ENCODE measurements at places on chromosomes 1 and 21. TPM values are rescaled to one million over a fixed set of nuclear protein-coding genes. Genes with fewer than 3 reads are reported as not detected.

DNA sequence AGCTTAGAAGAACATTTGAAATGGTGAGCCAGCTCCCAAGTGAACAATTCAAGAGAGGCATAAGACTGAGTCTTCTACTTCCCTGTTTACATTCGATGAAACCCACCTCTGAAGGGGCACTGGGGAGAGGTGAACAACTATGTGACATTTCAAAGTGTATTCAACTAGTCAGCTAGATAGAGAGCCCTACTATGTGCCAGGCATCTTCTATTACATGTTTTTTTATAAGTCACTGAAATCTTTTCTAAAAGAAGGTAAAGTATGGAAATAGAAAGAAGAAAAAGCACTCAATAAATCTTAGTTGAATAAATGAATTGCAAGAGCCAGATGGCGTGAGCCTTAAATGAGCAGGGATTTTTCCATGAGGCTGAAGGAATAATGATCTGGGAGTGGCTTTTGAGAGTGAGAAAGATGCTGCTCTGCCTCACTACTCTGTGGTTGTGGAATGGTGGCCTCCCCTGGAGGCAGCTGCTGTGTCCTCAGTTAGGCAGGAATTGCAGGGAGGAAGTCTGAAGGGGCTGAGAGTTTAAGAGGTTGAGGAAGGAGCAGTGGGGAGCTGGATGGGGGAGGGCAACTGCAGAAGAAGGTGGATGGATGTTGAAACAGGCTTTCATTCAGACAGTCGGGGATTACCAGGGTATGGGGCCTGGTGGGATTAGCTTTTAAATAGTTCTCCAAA is 10.4 kb upstream of the PTPRF start:
- H3K4me3 ChIP-seq: no peak overlapping the region
- H3K36me3 ChIP-seq: no peaks in the 10 kb centered on the region
- H3K4me1 ChIP-seq: no peaks in the 10 kb centered on the region
- peaks cover 68% of the 10 kb centered on the region for H3K27me3 ChIP-seq
- DNase-seq: no peak
- H3K27ac ChIP-seq: no peak overlapping the region

DEGS1 gene
- total RNA-seq: 35.2 TPM

- peaks cover 8% of the 10 kb centered on the region for H3K36me3 ChIP-seq
- no peak for DNase-seq
- H3K4me3 ChIP-seq: no peak overlapping the region
- no peak overlapping the region for H3K27ac ChIP-seq
- no peaks in the 10 kb centered on the region for H3K27me3 ChIP-seq
Observed at GRCh38 chr1:156772728-156773497, 5.6 kb downstream of the PRCC start.

- H3K36me3 ChIP-seq: peaks cover 3% of the 10 kb centered on the region
- no peak overlapping the region for H3K4me3 ChIP-seq
- no peaks in the 10 kb centered on the region for H3K27me3 ChIP-seq
- no peak overlapping the region for H3K27ac ChIP-seq
- no peaks in the 10 kb centered on the region for H3K4me1 ChIP-seq
Observed at GRCh38 chr1:20882837-20883236, 95.7 kb upstream of the HP1BP3 start.

- peaks cover 5% of the 10 kb centered on the region for H3K36me3 ChIP-seq
- peaks cover 89% of the 10 kb centered on the region for H3K4me1 ChIP-seq
- H3K27me3 ChIP-seq: no peaks in the 10 kb centered on the region
- peak overlapping the region; percentile 81 for H3K4me3 ChIP-seq
- H3K27ac ChIP-seq: peak overlapping the region; percentile 91
Observed at GRCh38 chr1:8382051-8382505, 64.2 kb downstream of the SLC45A1 start.

GRCh38 chr1:193476748-193477147 is 290.3 kb upstream of the B3GALT2 start:
- H3K4me3 ChIP-seq: no peak overlapping the region
- DNase-seq: no peak

MPL gene
- total RNA-seq: not detected

NMNAT2 gene
- not detected for total RNA-seq

- DNase-seq: no peak
- no peaks in the 10 kb centered on the region for H3K36me3 ChIP-seq
- no peaks in the 10 kb centered on the region for H3K27me3 ChIP-seq
- H3K4me3 ChIP-seq: peak overlapping the region; percentile 100
- H3K27ac ChIP-seq: peak overlapping the region; percentile 95
Observed at GRCh38 chr1:161226320-161226711, 456 bp downstream of the TOMM40L start.

DNA sequence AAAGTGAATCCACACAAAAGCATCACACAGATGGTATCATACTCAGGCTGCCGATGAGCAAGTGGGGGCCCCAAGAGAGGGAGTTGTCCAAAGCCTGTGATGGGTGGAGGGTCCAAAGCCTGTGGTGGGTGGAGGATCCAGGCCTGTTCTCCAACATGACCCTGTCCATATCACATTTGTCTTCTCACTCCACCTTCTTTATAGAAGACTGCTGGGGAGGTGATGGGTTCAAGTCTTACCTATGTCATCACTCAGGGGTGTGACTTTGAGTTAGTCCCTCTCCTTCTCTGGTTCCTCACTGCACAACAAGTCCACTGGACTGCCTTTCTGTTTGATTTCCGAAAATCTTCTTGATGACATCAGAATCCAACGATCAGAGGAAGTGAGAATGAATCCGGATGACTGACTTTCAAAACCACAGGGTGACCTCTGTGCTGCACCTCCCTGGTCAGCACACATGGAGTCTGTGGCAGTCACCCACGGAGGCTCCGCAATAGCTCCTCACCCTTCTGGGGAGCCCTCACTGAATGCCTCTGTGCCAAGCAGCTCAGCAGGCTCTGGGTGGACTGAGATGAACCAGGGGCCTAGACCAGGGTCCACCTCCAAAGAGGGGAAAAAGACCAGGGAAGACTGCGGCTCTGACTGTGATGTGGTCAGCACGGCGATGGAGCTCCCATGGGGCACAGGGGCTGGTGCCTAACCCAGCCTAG is 166.8 kb downstream of the HIVEP3 start:
- no peak for DNase-seq
- H3K4me3 ChIP-seq: no peak overlapping the region
- peaks cover 17% of the 10 kb centered on the region for H3K4me1 ChIP-seq
- peak overlapping the region; percentile 91 for H3K27ac ChIP-seq
- H3K36me3 ChIP-seq: no peaks in the 10 kb centered on the region
- H3K27me3 ChIP-seq: peaks cover 3% of the 10 kb centered on the region

GRCh38 chr1:31955917-31956736 is 18.0 kb upstream of the PTP4A2 start:
- H3K4me3 ChIP-seq: no peak overlapping the region
- no peaks in the 10 kb centered on the region for H3K36me3 ChIP-seq
- peak overlapping the region; percentile 62 for H3K27ac ChIP-seq
- DNase-seq: peak; percentile 62
- H3K4me1 ChIP-seq: peaks cover 31% of the 10 kb centered on the region
- H3K27me3 ChIP-seq: no peaks in the 10 kb centered on the region

DNA sequence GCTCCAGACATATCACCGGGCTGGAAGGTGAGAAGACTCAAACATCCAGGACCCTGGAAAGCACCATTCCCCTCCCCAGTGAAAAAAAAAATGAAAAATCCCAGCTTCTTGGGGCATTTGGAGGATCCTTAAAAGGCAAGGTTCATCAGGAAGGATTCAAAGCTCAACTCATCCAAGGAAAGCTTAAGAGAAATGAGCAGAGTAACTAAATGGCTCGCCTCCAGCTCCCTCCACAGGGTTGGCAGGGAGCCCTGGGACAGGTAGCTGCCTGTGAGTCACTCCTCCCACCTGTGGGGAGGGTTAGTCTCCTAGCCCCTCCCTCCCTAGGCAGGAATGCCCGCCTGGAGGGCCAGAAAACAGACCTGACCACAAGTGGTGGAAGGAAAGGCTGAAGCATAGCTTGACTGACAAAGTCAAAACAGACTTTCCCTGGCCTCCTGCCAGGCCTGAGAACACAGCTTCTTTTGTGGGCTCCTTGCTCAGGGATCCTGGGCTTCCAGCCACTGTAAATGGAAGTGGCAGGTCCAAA is 712 bp upstream of the LAMB3 start:
- H3K27me3 ChIP-seq: no peaks in the 10 kb centered on the region
- H3K27ac ChIP-seq: peak overlapping the region; percentile 77
- no peak overlapping the region for H3K4me3 ChIP-seq

TMEM82 gene
- not detected for total RNA-seq

DNA sequence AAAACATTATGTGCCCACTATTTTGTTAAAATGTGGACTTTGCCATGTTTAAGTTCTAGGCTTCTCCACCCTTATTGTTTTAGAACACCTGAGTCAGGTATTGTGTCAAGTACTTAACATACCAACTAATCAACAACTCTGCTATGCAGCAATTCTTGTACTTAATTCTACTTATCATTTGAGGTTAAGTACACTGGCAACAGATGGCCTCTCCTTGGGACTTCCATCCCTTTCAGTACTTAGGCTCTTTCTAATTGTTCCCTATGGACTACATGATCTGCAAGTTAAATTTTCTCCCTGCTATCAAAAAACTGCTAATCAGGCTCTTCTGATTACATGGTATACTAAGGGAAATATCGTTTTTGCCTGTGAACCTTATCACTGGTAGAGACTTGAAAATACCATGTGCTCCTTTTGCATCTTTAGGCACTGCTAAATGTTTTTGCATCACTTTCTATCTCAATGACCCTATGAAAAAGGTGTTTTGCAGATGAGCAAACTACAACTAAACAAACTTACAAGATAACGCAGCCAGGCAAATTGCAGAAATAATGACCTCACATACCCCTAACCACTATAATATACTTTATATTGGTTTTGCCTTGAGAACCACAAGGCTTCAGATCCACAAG is 18.9 kb downstream of the SFPQ start:
- no peak for DNase-seq
- H3K27ac ChIP-seq: peak overlapping the region; percentile 70
- H3K4me3 ChIP-seq: no peak overlapping the region
- no peaks in the 10 kb centered on the region for H3K27me3 ChIP-seq
- peaks cover 19% of the 10 kb centered on the region for H3K4me1 ChIP-seq

PGLYRP4 gene
- not detected for total RNA-seq

DBT gene
- total RNA-seq: 16.5 TPM

DNA sequence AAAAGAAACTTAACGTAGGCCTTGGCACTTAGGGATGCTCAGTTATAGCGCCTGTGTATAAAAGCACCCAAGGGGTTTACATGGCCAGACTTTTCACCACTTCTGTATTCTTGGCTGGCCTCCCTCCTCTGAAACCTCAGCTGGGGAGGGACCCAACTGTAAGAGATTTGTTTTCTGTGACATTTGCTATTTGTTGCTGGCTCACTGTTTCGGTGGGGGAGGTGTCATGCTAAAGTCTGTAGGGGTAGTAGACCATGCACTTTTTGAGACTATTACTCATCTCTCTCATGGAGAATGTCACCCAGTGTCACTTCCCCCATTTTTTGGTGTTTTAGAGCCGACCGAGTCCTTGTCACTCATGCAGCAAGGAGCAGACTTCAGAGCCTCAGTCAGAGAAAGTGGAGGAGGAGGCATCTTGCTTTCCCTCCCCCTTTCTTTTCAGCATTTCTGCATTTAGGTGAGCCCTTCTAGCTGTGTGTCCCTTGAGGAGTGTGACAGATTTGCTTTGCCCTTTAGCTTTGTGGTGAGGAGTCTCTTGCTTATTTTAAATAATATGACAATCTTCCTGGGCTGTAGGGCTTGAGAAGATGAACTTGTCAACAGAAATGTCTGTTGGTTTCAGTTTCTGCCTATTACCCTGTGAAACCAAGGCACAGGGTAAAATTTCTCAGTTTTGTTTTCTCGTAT is 160.1 kb downstream of the FASLG start:
- no peak for DNase-seq
- peaks cover 41% of the 10 kb centered on the region for H3K4me1 ChIP-seq
- H3K36me3 ChIP-seq: no peaks in the 10 kb centered on the region
- peak overlapping the region; percentile 85 for H3K27ac ChIP-seq
- peak overlapping the region; percentile 38 for H3K4me3 ChIP-seq
- H3K27me3 ChIP-seq: no peaks in the 10 kb centered on the region

MYBPHL gene
- total RNA-seq: not detected

SELP gene
- total RNA-seq: 1.3 TPM

GRCh38 chr1:236081546-236082227 is 16.8 kb upstream of the NID1 start:
- H3K27me3 ChIP-seq: no peaks in the 10 kb centered on the region
- H3K4me1 ChIP-seq: no peaks in the 10 kb centered on the region
- no peak for DNase-seq
- H3K27ac ChIP-seq: no peak overlapping the region
- H3K36me3 ChIP-seq: no peaks in the 10 kb centered on the region

FAM167B gene
- 1.5 TPM for total RNA-seq
